ENCODE measurements at places on chromosomes 12 and 14.

- no peak for DNase-seq
Measured at GRCh38 chr14:23877538-23878180, 75.9 kb upstream of the DHRS4 start.

GRCh38 chr12:85814741-85815140 lies 21.5 kb downstream of the RASSF9 start:
- DNase-seq = no peak

GRCh38 chr12:110330544-110330943 lies 49.5 kb downstream of the ATP2A2 start:
- DNase-seq = no peak

DNA sequence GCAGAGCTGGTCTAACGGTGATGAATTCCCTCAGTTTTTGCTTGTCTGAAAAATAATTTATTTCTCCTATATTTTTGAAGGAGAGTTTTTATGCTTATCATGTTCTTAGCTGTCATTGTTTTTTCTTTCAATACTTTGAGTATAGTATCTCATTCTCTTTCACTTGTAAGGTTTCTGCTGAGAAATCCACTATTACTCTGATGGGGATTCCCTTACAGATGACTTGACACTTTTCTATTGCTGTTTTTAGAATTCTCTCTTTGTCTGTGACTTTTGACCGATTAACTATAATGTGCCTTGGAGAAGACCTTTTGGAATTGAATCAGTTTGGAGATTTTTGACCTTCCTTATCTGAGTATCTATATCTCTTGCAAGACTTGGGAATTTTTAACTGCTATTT lies 139.6 kb downstream of the PRKD1 start:
- no peak for DNase-seq

GRCh38 chr14:22096514-22096895 lies 422.9 kb upstream of the OR4E1 start:
- no peak for DNase-seq

- DNase-seq = no peak
Measured at GRCh38 chr14:30864934-30865333, 9.4 kb upstream of the COCH start.

DNA sequence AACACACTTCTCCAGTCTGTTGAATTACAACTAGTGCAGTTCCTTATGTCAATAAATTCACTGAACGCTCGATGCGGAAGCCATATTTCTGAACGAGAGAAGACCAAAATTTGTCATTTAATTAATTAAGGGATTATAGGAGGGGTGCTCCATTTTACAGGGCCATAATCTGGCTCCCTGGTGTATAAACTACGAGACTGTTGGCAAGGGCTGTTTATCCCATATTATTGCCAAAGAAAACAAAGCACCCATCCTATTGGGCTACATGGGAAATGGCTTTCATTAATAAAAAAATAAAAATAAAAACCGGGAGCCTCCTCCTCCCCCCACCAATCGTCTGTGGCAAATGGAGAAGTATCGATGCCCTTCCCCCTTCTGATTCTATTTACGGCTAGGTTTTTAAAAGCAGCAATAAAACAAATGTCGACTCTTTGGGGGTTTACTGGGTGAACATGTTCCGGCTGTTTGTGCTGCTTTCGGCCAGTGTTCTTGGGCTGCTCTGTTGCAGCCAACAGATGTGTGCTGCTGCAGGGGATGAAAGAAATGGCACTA lies 24.8 kb downstream of the ATF7 start:
- DNase-seq = no peak

- DNase-seq = no peak
Measured at GRCh38 chr14:55052269-55052930, 953 bp downstream of the MAPK1IP1L start.

- DNase-seq = no peak
Measured at GRCh38 chr14:103528146-103528586, 830 bp upstream of the TRMT61A start.

GRCh38 chr12:2930865-2931264 lies 28.3 kb upstream of the TEAD4 start:
- no peak for DNase-seq

- DNase-seq = no peak
Measured at GRCh38 chr14:70810621-70811020, 1.3 kb upstream of the MAP3K9 start.

GRCh38 chr12:106170285-106170684 lies 31.5 kb upstream of the NUAK1 start:
- no peak for DNase-seq

Measured in Right ventricle myocardium inferior (tissue), 1 donor.